Nephron progenitor cell (in vitro differentiated cells): ENCODE measurements at places on chromosomes 7 and 10.

GRCh38 chr7:75711656-75712514 lies 26.9 kb downstream of the HIP1 start:
- no peak for DNase-seq

- DNase-seq, result no peak
Measured at GRCh38 chr7:103574576-103574975, 128.6 kb upstream of the SLC26A5 start.

- no peak for DNase-seq
Measured at GRCh38 chr10:80288849-80289248, 609 bp downstream of the MAT1A start.

DNA sequence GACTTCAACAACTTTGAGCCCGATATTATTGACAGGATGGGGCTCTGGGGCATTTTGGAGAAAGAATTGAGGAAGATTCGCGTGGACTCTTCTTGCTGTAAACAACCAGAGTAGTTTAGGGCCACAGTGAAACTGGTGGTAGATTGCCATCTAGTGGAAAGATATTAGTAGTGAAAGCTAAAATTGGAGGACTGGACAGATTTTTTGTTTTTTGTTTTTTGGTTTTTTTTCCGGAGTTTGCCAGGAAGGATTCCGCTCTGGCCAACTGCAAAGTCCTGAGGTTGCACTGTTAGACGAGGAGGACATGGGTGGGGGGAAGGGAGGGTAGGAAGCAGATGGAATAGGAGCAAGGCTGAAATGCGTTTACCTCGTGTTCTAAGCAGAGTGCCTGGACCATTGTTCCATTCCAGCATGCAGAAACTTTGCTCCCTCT lies 11.7 kb downstream of the NOBOX start:
- DNase-seq, result peak; percentile 15

DNA sequence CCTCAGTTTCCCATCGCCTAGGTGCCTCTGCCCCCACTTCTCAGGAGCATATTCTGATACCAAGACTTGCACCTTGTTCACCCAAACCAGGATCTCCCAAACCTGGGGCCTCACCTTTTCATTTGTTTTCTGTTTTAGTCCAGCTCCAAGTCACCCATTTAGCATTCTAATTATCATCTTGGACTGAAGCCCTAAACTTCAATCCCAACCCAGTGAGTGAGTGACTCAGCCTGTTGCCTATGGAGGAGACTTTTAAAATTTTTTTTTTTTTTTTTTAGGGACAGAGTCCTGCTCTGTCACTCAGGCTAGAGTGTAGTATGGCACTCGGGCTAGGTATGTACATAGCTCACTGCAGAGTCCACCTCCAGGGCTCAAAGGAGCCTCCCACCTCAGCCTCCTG lies 378.9 kb upstream of the AUTS2 start:
- DNase-seq, result no peak

GRCh38 chr7:24707988-24708615 lies 49.2 kb downstream of the GSDME start:
- DNase-seq, result no peak

DNA sequence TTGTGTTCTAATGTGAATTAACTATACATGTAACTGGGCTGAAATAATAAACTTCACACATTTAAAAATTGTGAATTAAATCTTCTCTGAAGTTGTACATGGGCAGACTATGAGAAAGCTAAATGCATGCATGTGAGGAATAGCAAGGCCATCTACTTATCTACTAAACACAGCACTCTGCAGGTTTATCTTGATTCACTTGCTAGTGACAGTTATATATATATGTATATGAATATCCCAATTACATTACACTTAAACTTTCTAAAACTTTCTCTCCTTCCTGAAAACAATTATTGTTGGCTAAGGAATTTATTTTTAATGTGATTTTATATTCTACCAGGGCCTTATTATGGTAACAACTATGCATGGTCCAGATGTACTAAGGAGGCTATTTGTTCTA lies 5.1 kb upstream of the SP4 start:
- no peak for DNase-seq
